ENCODE measurements at places on chromosomes 5 and 9.
A peak's percentile ranks its signal among the peaks of the same experiment; 100 is the strongest.

GRCh38 chr5:61084658-61085057 lies 77.6 kb downstream of the SMIM15 start:
- no peak for DNase-seq

- DNase-seq: peak; percentile 17
These were observed 85.0 kb downstream of the LHFPL2 start for GRCh38 chr5:78563621-78564020.

DNA sequence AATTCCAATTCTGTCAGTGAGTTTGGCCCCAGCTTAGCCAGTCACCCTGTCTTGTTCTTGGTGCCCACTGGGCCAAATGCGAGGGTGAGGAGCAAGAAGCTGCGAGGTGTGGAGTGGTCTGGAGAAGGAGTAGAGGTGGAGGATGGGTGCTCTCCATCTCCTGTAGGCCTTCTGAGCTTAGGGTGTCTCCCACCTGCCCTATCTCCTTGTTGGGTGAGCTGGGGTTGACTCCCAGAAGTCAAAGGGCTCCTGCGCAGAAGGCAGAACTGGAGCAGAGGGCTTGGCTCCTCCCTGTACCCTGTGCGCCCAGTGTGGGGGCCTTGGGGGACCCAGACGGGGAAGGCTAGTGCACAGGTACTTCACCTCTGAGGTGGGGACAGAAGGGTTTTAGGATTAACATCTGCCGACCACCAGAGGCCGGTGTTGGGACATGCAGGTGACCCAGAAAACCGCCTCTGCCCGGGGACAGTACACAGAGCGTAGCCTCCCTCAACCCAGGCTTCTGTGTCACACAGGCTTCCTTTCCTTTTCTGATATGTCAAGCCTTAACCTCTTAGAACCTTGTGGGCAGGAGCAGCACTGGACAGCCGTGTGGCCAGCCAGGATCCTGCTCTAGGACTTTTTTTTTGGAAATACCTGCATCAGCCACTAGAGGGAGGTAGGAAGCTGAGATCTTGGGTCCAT lies 16.9 kb downstream of the IL5 start:
- no peak for DNase-seq

DNA sequence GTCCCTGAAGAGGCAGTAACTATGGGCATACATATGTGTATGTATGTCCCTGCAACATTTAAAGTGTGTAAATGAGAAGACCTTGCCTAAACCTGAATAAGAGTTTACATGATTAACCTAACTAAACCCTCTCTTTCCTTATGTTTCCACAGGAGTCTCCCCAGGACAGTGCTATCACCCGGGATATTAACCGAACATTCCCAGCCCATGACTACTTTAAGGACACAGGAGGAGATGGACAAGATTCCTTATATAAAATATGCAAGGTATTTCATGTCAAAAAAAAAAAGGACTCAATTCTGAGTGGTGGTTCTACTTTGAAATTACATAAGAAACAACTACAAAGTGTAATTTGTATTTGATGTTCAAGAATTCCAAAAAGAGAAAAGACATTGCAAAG lies 31.7 kb downstream of the GPR21 start:
- DNase-seq: no peak

DNA sequence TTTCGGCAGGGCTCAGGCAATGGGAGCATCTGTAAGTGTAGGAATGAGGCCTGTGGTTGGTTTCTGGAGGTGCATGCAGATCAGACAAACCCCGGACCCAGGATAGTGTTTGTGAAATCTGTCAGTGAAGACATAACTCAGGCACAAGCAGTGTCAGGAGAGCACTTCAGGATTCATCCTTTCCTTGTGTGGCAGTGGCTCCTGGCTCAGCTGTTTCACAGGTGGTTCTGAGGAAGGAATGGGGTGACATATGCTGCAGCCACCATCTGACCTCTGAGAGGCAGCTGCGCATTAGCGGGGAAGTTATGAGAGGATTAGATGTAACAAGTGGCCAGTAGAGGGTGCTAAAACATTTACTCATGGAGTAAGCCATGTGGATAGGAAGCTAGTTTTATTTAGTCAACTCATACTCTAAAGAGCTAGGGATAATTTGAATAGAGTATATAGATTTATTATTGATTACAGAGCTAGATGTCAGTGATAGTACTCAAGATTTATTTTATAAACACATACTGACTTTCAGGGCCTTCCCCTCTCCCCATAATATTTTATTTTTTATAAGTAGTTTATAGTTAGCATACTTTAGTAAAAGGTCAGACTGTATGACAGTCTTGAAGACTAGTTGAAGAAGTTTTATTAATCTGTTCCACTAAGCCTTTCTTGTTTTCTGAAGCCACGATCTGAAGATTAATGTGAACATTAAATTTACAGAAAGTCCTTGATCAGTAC lies 28.4 kb downstream of the NNT start:
- DNase-seq: no peak

GRCh38 chr9:110125207-110125751 lies 82.7 kb downstream of the C9orf152 start:
- DNase-seq: peak; percentile 12

DNA sequence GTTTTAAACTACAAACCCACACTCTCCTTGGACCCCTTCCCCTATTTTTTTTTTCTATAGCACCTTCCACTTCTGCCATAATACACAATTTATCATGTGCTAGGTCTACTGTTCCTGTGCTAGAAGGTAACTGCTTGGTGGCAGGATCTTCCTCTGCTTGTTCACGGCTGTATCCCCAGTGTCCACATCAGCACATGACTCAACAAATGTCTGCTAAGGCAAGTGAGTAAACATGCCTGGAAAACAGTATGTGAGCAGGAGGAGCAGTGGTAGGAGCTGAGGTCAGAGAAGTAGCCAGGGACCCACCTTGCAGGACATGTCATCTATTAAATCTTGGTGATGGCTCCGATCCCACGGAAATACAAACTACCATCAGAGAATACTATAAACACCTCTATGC lies 79.4 kb downstream of the AUH start:
- DNase-seq: no peak

DNA sequence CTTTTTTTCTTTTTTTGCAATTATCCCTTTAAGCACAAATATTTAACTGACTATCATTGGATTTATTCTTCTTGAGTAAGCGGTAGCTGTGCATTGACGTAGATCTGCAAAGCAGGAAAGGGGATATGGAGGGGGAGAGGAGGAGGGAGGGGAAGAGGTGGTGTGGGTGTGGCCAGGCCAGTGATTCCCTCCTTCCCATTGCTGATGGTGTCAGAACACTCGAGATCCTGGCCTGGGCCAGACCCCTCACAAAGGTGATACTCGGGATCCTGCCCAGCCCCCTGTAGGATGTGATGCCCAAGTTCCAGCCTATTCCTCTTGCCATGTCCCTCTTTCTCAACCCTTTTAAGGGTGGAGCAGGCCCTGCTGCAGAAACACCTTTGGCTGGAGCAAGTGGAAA lies 9.9 kb downstream of the SLC36A3 start:
- no peak for DNase-seq

GRCh38 chr5:158700231-158701006 lies 399.3 kb downstream of the EBF1 start:
- DNase-seq: no peak

GRCh38 chr5:159273923-159274322 lies 10.8 kb downstream of the UBLCP1 start:
- DNase-seq: no peak

DNA sequence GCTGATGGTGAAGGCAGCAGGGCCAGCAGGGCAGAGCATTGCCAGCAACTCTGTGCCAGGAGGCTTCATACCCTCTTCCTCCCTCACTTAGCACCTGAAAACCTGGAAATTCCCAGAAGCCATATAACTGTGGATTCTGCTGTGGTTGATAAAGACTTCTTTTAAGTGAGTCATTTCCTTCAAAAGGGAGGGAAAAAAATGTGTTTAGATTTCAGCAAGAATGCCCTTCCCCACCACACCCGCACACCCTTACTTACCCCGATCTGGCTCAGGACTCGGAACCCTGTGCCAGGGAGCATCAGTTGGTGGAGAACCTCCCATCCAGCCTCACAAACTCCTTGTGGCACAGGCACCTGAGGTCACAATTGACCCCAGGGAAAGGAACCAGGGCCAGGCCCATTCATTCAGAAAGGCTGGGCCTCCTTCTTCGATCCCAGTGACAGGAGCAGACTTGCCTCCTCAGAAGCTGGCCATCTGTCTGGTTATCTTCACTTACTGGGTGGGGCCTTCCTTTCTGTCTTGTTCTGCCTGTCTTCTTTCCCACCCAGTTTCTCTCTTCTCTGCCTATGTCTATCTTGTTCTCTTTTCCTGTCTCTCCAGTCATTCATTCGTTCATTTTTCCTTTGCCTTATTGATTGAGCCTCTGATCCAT lies 62.6 kb downstream of the PLAC8L1 start:
- no peak for DNase-seq

DNA sequence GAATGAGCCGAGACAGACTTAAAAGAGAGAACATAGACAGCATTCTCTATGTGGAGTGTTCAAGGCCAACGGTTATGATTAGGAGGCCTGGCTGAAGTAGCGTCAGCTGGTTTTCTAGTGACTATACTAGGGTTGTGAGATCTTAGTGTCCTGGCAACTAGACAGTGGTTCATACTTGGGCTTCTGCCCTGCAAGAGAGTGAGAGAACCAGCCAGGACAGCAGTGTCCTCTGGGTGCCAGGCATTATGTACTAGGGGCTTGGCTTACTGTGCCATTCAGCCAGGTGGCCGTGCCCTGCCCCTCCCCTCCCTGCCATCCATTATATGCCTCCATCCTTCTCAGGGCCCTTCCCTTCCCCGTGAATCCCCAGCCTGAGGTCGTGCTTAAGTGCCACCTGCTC lies 56.8 kb downstream of the TRIO start:
- no peak for DNase-seq

- DNase-seq: no peak
These were observed 120.7 kb upstream of the LPAR1 start for GRCh38 chr9:111158999-111159398.

- DNase-seq: no peak
These were observed 83.2 kb downstream of the TNC start for GRCh38 chr9:115034801-115035200.

- DNase-seq: no peak
These were observed 3.5 kb upstream of the WDR38 start for GRCh38 chr9:124849801-124850200.

DNA sequence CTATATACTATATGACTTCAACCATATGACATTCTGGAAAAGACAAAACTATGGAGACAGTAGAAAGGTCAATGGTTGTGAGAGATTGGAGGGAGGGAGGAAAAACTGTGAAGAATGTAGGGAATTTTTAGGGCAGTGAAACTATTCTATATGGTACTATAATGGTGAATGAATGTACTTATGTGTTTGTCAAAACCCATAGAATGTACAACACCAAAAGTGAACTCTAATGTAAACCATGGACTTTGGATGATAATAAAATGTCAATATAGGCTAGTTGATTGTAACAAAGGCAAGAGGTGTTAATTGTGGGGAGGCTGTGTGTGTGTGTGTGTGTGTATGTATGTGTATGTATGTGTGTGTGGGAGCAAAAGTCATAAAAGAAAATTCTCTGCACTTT lies 10.8 kb upstream of the STOM start:
- DNase-seq: no peak

DNA sequence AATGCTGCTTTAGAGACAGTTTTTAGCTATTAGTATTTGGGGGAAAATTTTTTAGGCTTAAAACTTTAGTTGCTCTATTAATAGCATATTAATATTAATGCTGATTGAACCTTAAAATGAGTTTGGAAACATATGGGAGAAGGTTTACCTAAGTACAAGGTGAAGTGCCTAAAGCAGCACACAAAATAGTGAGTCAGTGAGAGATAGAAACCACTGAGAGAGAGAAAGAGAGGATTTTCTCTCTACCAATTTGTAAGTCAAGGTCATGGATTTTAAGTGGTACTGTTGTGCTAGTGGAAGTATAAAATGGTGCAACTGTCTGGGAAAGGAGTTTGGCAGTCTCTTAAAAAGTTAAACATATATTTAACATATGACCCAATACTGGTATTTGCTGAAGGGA lies 64.9 kb downstream of the MARCHF3 start:
- DNase-seq: no peak

GRCh38 chr5:178349075-178349511 lies 116.5 kb upstream of the PHYKPL start:
- no peak for DNase-seq

DNA sequence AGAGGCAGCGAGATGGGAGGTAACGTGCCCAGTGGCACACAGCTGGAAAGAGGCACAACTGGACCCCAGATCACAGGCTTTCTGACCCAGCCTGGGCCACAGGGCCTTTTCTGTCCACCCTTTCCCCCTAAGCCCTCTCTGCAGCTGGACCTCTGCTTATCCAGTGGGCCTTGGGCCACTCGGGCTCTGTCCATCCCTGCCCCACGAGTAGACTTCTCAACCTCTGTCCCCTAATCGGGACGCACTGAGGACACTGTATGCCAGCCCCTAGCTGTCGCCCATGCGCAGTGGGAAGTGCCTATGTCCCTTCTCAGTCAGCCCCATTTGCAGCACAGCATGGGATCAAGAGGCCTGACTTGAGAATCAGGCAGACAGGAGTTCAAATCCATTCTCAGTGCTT lies 65.6 kb upstream of the NEURL1B start:
- DNase-seq: no peak

- no peak for DNase-seq
These were observed 22.0 kb upstream of the TGFBI start for GRCh38 chr5:136006761-136007251.

GRCh38 chr5:119862619-119863018 lies 233.3 kb downstream of the FAM170A start:
- no peak for DNase-seq

DNA sequence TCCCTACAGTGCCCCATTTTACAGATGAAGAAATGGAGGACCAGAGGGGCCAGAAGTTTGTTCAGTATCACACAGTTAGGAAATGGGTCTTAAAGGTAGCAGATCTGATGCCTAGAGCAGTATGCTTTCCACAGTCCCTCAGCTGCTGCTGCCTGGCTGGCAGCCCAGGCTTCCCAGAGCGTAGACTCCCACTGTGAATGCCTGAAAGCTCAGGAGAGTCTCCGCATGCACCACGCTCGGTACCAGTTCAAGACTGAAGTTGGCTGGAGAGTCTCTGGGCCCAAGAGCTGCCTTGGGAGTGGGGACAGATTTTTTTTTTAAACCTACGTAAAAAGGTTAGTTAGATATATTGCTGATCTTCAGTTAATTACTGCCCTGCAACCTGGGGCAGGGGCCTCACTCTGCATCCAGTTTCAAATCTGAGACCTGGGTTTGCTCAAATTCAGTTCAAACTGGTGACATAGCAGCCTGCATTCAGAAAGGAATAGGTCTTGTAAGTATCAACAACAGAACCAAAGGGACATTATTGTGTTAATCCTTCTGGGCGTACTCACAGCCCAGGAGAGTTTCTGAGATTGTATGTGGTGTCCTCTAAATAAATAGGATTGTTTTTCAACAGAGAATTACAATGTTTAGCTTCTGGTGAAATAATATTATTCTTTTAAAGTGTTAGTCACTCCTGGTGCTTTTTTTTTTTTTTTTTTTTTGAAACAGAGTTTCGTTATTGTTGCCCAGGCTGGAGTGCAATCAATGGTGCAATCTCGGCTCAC lies 8.3 kb downstream of the NANS start:
- no peak for DNase-seq

GRCh38 chr9:78397045-78397444 lies 100.1 kb downstream of the PSAT1 start:
- DNase-seq: no peak

Data from C1 segment of cervical spinal cord (tissue), 14 donors.